Cardiac septum (tissue), 1 donor: ENCODE measurements at places on chromosomes 16 and 17. TPM values are rescaled to one million over a fixed set of nuclear protein-coding genes. Genes with fewer than 3 reads are reported as not detected.

DNA sequence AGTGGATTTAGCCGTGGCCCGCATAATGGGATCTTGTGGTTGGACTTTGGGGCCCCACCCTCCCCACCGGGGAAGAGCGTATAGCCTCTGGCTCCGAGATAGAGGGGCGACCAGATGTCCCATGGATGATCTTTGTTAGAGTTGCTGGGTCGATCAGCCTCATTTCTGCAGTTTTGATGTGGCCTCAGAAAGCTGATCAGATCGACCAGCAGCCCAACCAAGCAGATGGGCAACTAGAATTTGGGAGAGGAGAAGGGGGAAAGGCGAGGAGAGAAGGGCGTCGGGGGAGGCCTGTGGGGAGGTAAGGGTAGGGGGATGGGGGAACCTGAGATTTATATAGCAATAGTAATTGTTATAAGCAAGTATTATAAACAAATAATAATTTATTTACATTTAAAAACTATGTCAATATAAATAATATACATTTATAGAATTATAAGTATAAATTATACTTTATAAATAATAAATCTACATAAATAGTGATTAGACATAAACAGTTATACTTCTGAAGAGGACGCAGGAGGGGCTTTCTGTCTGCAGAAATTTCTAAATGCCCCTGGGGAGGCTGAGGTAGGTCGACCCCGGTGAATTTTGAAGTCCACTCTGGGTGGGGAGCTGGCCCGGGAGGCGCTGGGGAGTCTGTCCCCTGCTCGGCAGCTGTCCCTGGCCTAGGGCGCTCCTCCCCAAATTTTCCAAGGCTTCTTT lies 136.3 kb downstream of the KCNJ12 start:
- no peak for DNase-seq

PIK3R5 gene
- 2.0 TPM for total RNA-seq

- no peak for DNase-seq
These were observed 47.8 kb downstream of the MARCHF10 start for GRCh38 chr17:62760059-62760944.

GRCh38 chr17:65707780-65708179 lies 146.3 kb upstream of the AXIN2 start:
- no peak for DNase-seq

DNA sequence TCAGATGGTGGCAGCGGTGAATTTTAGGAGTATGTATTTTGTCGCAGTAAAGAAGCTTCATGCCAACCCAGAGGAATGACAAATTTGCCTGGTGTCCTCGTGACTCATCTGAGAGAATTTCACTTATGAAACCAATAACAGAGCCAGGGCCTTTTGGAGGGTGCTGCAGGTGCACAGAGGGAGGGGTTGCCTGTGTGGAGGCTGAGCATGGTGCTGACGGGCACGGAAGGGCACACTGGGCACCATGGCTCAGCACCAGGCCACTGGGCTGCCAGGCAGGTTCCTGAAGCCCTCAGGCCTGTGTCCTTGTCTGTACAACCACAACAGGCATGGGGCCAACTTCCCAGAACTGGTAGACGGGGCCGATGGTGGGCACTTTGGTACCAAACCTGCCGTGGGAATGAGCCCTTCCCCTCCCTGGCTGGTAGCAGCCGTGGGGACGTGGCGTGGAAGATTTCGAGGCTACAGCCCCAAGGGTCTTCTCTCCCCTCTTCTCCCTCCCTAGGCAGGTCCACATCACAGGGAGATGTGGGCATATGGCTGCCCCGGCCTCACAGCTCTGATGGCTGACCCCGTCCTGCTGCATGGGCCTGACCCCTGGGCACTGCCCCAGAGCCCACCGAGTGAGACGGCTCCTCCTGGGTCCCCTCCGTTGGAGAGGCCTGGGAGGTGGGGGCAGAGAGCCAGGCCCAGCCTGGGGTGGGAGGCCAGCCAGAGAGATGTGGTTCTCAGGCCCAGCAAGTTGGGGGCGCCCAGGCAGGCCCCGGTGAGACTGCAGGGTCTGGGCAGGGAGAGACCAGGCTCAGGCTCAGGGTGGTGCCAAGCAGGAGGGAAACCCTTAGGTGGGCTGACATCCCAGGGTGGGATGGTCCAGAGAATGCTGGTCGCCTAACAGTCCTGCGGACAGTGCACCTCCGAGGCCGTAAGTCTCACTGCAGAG lies 30.2 kb upstream of the ZNF469 start:
- no peak for DNase-seq

DNA sequence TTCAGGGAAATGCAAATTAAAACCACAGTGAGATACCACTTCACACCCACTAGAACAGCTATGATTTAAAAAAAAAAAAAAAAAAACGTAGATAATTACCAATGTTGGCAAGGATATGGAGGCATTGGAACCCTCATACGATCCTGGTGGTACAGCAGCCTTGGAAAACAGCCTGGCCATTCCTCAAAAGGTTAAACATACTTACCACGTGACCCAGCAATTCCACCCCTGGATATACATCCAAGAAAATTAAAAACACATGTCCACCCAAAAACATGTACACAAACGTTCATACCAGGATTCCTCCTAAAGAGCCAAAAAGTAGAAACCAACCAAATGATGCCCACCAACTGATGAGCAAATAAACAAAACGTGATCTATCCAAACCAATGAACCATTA lies 68.1 kb downstream of the GAS7 start:
- no peak for DNase-seq

RNF135 gene
- 4.8 TPM for total RNA-seq

KCNAB3 gene
- 0.43 TPM for total RNA-seq

MAP3K14 gene
- total RNA-seq, result 14.6 TPM

- DNase-seq, result peak; percentile 90
These were observed 2.9 kb downstream of the GNAO1 start for GRCh38 chr16:56193951-56194726.

GRCh38 chr17:60602871-60603270 lies 2.9 kb downstream of the PPM1D start:
- no peak for DNase-seq

EPOP gene
- total RNA-seq, result 2.3 TPM

- no peak for DNase-seq
These were observed 787.4 kb downstream of the KCNJ2 start for GRCh38 chr17:70956726-70957125.

TPPP3 gene
- total RNA-seq, result 9.6 TPM

DNA sequence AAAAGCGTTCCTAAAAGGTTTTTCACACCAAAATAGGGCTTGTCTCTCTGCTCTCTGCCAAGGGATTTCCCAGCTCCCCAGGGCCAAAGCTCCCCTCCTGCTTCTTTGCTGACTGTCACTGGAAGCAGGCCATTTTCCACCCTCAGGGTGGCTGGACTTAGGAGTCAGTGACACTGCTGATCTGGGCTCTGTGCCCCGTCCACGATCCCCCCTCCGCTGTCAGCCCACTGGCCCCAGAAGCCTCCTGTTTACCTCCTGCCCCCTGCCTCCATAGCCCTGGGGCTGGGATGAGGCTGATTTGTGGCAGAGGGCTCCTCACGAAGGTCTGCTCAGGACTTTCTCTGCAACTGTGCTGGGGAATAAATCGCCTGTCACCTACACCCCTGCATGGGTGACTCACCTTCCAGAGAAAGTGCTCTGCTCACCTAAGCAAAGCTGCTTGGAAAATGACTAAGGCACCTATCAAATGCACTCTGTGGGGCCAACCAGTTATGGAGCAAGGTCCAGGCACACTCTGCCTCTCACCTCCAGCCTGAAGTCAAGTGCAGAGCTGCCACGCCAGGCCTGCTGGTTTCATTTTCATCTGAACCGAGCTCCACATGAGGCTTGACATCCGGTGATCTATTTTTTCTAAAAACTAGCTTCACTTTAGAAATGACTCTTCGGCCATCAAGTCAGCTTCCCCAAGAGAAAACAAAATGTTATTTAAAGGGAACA lies 4.9 kb downstream of the MAP3K14 start:
- DNase-seq, result peak; percentile 84

- no peak for DNase-seq
These were observed 117.5 kb downstream of the FTO start for GRCh38 chr16:53821487-53821886.

DNA sequence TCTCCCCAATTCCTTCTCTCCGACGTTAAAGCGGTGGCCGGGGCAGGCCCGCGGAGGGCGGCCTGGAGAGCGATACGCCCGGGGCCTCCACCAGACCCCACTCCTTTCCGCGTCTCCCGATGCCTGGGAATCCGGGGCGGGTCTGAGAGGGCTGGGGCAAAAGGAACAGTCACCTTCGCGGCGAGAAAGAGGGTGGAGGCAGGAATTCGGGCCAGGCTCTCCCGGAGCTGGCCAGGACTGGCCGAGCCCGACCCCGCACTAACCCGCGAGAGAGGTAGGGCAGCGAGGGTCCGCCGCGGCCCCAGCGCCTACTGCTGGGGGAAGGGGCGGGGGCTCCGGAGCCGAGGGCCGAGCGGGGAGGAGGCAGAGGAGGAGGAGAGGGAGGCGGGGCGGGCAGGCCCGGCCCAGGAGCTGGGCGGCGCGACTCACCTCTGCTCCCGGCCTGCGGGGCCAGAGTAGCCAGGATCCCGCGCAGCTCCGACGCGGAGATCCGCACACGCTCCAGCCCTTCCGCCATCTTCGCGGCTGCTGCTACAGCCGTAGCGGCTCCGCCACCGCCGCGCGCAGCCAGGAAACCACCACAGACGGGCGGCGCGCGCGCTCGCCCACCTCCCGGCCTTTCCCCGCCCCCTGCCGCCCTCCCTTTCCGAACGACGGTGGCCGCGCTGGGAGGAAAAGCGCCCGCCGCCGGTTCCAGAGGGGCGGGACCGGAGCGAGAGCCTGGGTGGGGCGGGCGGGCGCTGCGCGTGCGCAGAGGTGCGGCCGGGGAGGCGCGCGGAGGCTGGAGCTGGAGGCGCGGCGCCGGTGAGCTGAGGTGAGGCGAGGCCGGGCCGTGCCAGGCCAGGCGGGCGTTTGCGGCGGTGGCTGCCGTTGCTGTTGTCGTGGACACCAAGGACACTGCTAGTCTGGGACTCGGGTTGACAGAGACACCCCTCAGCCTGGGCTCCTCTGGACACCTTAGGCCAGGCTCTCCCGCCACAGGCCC lies at the start of the genes SMG6 and SRR:
Gene SMG6 (minus strand): TSS at position 582 of the 985 bp plus-strand sequence. CDS start 65 bp downstream, at position 517.
Gene SRR (plus strand): TSS at position 747 of the 985 bp plus-strand sequence. CDS start 11,611 bp downstream, outside the sequence.
- DNase-seq, result peak; percentile 97

GRCh38 chr17:37359682-37360188 lies 16.1 kb upstream of the C17orf78 start:
- DNase-seq, result no peak

GRCh38 chr16:72371307-72372086 lies 199.5 kb upstream of the PMFBP1 start:
- no peak for DNase-seq

DNA sequence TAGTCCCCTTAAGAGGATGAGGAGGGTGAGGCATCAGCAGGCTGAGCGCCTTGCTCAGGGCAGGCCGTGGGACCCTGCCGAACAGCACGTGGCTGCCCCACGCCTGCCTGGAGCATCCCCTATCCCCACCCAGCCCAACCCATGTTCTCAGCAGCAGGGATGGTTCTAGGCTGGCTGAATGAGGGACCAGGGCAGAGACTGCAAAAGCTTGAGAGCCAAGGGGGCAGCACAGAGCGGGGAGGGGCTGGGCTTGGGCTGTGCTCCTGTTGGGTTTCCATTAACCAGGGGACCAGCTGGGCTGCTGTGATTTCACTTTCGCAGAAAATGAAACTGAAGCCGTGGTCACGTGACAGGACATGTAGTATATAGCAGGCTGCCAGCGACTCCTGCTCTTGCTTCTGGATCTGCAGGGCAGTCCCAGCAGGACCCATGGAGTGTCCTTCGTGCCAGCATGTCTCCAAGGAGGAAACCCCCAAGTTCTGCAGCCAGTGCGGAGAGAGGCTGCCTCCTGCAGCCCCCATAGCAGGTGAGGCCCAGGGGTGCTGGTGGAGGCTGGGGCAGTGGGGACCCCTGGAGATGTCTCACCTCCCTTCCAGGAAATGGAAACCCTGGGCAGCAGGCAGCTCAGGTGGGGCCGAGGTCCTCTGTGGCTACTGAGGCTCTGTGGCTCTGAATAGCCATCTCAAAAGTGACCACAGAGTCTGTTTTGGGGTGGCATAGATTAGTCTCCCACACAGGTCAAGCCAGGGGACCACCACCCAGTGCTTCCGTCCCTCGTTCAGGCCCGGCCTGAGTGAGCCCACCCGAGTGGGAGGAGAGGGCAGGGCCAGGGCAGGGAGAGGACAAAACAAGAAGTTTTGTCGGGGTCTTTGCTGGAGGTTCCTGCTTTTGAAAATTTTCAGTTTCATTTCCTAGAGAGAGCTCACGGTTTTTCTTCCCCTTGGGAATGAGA lies 2.9 kb downstream of the RNF213 start:
- peak; percentile 93 for DNase-seq

DNA sequence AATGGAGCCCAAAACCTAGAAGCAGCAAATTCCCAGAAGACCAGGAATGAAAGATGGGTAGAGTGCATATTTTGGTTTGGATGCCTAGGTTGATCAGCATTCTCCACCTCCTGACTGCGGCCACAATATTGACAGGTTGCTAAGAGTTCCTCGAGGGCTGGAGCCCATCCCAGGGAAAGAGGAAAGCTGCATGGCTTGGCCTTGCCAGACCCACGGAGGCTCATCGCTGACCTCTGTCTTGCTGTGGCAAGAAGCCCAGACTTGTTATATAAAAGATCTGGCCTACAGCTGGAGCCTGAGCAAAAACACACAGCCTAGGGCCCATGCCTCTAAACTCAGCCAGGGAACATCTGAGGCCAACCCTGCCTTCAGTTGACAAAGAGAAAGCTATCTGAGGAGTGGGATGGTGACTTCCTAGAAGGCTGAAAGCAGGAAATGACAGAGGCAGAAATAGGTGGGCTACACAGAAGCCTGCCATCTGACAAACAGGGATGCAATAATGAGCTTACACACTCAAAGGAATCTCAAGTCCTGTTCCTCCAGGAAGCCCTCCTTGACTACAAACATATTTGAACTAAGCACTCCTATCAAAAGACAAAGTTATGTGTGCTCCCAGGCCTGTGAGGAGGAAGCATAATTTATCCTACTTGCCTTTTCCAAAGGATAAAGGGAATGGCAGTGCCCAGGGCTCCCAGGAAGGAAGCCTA lies 22.5 kb upstream of the SLC35B1 start:
- peak; percentile 88 for DNase-seq

- DNase-seq, result no peak
These were observed 74.6 kb downstream of the ZNF18 start for GRCh38 chr17:11922638-11923037.

ZFP3 gene
- 12.6 TPM for total RNA-seq

- DNase-seq, result peak; percentile 43
These were observed 10.6 kb upstream of the HOXB2 start for GRCh38 chr17:48555258-48556228.

DNA sequence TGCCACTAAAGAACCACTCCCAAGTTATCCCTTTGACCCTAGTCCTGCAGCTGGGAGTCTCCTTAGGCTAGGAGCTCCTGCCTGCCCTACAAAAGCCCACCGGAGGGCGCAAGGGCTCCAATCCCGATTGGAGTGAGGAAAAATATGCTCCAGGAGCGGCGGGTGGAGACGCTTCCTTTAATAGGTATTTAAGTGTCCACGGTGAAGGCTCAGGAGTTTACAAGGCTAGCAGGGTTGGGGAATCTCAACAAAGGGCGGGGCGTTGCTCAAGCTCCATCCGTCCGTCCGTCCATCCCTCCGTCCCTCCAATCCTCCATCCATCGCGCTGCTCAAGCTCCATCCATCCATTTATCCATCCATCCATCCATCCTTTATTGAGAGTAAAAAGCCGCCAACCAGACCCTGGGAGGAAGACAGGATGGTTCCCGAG lies 556 bp upstream of the SPNS1 start:
- no peak for DNase-seq

CACNG5 gene
- total RNA-seq, result not detected

- DNase-seq, result no peak
These were observed 1.2 kb upstream of the GLIS2 start for GRCh38 chr16:4314532-4315185.

- DNase-seq, result no peak
These were observed 31.9 kb downstream of the CMC2 start for GRCh38 chr16:80974649-80975376.
